ENCODE measurements at places on chromosomes 13 and 19. TPM values are rescaled to one million over a fixed set of nuclear protein-coding genes. Genes with fewer than 3 reads are reported as not detected.
A peak's percentile ranks its signal among the peaks of the same experiment; 100 is the strongest.

DNA sequence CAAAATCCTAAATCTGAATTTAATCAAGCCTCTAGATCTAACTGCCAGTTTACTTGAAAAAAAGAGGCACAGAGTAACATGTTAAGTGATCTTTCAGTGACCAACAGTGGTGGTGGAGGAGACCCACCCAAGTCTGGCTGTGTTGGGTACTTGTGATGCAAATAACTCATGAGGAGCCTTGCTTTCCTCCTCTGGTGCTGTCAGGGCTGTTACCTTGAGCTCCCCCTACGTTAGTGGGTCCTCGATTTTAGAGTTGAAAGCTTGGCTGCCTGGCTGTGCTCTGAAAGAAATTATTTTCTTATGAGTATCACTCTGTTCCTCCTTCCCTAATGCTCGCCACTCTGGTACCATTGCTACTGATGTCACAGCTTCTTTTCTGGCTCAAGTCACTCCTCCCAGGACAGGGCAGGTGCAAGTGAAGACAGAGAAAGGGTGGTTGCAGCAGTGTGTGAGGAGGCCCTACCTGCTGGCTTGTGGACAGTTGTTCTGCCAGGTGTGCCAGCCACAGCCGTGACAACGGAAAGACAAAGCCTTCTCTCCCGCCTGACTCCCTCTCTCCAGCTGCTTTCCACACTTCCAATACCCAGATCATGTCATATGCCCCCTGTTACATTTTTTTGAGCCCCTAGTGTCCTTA, 6.5 kb upstream of the SUPT20H start:
- H3K36me3 ChIP-seq = no peaks in the 10 kb centered on the region
- H3K27ac ChIP-seq = no peak overlapping the region
- DNase-seq = no peak
- peaks cover 2% of the 10 kb centered on the region for H3K27me3 ChIP-seq

DNA sequence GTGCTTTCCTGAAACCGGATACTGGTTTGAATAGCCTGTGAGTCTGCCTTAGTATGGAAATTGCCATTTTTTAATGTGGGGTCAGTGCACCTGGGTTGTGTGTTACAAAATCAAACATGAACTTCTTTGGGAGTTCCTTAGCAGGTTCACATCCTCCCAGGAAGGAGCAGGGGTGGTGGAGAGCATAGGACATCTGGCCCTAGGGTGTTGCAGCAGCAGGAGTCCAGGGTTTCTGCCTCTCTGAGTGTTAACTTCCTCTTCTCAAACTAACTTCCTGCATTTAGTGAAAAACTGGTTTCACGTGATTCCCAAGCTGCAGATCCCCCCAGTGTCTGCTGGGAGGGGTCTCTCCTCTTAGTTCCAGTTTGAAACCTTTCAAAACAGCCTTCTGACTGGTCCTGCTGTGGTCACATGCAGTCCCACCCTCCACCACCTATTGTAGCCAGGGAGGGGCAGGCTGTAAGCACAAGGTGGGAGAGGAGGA, 7.2 kb downstream of the RNASEH2B start:
- no peak overlapping the region for H3K27ac ChIP-seq
- peaks cover 3% of the 10 kb centered on the region for H3K36me3 ChIP-seq
- no peaks in the 10 kb centered on the region for H3K27me3 ChIP-seq

DNA sequence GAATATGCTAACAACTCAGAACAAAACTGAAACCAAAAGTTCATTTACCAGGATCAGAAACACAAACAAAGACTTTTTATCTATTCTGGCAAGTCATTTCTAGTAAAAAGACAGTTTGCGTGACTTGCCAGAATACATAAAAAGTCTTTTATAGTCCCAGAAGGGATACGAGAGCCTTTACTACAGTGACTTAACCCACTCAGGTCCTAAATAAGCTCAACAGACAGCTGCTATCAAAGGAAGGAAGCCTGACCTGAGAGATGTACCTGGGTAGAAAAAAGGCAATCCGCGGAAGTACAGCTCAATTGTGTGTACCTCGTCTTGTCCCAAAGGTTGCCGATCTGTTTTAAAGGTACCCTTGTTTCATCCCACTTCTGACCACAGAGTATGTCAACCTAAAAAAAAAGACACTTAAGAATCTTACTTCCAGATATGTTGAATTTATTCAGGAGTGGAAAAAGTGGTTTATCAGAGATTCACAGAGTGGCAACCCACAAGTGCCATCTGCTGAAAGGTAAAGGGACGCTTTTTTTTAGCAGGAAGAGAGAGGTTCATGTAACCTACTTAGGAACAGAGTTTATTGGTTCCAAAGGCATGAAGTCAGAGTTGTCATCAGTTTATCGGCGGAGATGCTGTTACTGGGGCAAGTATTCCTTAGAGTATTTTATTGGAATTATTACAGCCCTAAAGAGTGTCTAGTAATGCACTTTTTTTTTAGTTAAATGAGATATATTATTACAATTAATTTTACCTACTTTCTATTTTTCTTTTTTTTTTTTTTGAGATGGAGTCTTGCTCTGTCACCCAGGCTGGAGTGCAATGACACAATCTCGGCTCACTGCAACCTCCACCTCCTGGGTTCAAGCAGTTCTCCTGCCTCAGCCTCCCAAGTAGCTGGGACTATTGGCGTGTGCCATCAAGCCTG, 69.7 kb upstream of the C1QTNF9B start:
- peaks cover 16% of the 10 kb centered on the region for H3K4me1 ChIP-seq
- no peak for DNase-seq
- H3K27me3 ChIP-seq = peaks cover 3% of the 10 kb centered on the region
- H3K27ac ChIP-seq = no peak overlapping the region

- peak overlapping the region; percentile 75 for H3K27ac ChIP-seq
- H3K4me1 ChIP-seq = peaks cover 22% of the 10 kb centered on the region
- no peak for DNase-seq
- no peak overlapping the region for H3K4me3 ChIP-seq
- H3K36me3 ChIP-seq = peaks cover 9% of the 10 kb centered on the region
These were observed 24.3 kb upstream of the MYDGF start for GRCh38 chr19:4694211-4694987.

GRCh38 chr19:1325568-1326294, 40.1 kb downstream of the EFNA2 start:
- H3K27me3 ChIP-seq = peaks cover 8% of the 10 kb centered on the region
- no peaks in the 10 kb centered on the region for H3K36me3 ChIP-seq
- peak overlapping the region; percentile 80 for H3K4me3 ChIP-seq
- no peak for DNase-seq
- peak overlapping the region; percentile 81 for H3K27ac ChIP-seq

DNA sequence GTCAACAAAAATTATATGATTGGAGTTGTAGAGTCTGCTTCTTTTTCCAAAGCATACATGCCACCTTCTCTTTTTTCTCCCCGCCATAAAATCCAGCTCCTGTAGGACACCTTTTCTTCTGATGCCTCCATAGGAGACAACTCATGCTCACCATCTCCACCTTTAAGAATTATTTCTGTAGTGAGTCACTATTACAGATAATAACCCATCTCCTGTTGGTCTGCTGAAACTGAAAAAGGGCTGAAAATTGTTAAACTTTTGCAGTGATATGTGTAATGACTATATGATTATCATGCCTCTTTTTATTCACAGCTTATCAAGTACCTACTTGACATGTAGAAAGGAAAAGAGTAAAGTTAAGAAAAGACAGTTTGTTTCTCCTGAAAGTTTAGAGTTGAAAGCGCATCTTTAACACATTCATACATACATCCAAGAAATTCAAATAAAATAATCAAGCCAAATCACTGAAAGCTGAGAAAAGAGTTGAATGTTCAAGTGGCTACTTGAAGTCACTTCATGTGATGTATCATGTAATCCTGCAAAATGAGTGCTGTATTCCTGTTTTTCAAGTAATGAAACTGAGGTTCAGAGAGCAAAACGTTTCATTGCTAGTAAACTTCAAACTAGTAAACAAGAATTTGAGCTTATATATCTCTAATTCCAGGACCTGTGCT, 35.5 kb upstream of the LPAR6 start:
- no peak overlapping the region for H3K4me3 ChIP-seq
- H3K36me3 ChIP-seq = peaks cover 5% of the 10 kb centered on the region
- no peaks in the 10 kb centered on the region for H3K27me3 ChIP-seq
- H3K4me1 ChIP-seq = no peaks in the 10 kb centered on the region
- H3K27ac ChIP-seq = no peak overlapping the region

NANOS3 gene
- not detected for total RNA-seq

APC2 gene
- 371 TPM for total RNA-seq
